K562 (cell line): ENCODE measurements at places on chromosomes 2 and 18.

DNA sequence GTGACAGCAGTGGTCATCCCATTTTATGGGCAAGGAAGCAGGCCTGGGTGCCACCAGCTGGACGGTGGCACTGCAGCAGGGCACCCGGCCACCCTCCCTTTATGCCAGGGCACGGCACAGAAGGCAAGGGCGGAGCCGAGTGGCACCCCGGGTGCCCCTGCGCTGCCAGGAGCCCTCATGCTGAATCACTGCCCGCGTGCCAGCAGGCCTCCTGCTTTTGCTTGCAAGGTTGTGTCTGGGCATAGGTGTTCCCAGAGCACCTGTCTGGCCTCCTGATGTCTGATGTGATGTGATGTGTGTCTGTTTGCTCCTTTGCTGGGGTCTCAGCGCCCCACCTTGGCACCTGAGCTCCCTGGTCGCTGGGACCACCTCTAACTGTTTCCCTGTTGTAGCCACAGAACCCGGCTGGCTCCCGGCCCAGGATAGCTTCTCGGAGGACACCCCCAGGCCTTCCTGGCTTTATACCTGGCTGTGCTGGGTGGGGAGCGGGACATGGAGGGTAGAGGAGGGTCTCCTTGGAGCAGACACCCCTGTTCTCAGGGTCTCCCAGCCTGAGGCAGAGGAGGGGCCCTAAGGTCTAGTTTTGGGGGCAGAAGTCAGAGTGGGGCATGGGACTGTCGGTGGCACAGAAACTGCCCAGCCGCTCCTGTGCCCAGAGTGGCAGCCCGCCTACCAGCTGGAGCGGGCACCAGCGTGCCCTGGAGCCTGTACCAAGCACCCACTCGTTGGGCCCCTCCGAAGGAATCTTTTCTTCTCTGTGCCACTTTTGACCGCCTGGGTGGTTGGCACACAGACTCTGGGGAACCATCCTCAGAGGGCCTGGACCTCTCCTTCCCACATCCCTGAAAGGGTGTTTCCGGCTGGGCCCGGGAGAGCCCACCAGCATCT lies 3.6 kb downstream of the GPC1 start:
- no peak for DNase-seq

GRCh38 chr2:219149667-219150066 lies 10.9 kb downstream of the NHEJ1 start:
- DNase-seq = no peak

- no peak for DNase-seq
These were observed 85.8 kb downstream of the ST6GAL2 start for GRCh38 chr2:106800180-106800579.

GRCh38 chr2:231965102-231965501 lies 3.6 kb downstream of the DIS3L2 start:
- no peak for DNase-seq

DNA sequence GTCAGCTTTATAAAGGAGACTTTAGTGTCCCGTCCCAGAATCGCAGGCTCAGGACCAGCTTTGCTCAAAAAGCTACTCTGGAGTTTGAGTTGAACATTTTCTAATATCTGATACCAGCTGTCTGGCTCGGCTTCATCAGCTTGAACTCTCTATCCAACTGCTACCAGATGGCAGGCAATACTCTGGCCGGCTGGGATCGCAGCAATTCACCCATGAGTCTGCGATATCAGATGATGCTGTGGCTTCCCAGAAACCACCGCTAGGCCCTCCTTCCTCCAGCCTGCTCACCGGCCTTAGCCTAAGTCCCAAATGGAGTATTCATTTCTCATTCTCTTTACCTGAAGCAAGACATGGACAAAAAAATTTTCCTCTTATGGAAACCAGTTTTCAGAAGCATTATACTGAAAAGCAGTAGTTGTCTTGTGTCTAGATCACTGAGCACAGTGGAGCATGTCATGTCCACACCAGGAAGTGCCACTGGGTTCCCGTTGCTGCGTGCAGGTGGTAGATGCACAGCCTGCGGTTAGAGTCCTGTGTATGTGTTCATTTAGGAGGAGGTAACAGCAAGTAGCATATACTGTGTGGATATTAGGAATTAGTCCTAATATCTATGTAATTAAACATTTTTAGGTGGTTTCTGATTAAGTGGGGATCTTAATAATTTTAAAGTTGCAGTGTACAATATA lies 162.0 kb upstream of the SOX11 start:
- no peak for DNase-seq
